Femur (tissue), 1 donor: ENCODE measurements at places on chromosomes 7 and 10.

DNA sequence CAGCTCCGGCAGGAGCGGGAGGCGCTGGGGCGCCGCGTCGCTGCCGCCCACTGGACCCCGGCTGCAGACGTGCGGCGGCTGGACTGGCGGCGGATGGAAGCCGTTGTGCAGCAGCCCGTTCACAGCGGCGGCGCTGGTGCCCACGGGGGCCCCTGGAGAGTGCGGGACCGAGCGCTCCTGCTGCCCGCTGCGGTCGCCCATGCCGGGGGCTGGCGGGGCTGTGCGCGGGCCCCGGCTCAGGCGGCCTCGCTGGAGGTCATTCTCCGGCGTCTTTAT lies 413 bp downstream of the PANK1 start:
- no peak for DNase-seq

GRCh38 chr7:138613630-138614029 lies 87.5 kb downstream of the SVOPL start:
- no peak for DNase-seq

- no peak for DNase-seq
Measured at GRCh38 chr7:8176370-8177081, 85.4 kb downstream of the ICA1 start.

DNA sequence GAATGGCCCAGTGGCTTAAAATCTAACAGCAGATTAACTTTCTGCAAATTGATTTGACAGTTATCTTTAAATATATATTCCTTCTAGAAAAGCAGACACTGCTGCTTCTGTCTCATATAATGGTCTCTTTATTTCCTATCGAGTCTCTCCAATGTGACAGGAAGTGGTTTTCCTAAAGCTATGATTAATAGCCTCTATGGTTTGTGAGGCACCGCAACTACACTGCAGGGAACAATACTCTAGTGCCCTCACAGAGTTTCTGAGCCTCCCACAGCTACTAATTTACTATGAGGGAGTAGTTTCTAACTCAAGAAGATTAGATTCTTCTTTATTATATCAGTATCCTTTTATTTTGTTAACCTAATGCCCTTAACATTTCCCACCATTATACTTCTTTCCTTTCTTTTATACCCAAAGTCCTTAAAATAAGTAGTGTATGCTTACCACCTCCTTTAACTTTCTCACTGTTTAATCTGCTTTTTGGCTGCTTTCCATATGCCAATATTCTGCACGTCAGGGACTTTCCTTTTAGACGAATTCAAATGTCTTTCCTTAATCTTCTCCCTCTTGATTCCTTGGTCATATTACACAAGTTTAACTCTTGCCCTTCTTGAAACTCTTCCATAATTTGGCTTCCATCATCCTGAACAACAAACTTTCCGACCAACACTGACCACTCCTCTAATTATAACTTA lies 23.8 kb upstream of the AHR start:
- DNase-seq = no peak

DNA sequence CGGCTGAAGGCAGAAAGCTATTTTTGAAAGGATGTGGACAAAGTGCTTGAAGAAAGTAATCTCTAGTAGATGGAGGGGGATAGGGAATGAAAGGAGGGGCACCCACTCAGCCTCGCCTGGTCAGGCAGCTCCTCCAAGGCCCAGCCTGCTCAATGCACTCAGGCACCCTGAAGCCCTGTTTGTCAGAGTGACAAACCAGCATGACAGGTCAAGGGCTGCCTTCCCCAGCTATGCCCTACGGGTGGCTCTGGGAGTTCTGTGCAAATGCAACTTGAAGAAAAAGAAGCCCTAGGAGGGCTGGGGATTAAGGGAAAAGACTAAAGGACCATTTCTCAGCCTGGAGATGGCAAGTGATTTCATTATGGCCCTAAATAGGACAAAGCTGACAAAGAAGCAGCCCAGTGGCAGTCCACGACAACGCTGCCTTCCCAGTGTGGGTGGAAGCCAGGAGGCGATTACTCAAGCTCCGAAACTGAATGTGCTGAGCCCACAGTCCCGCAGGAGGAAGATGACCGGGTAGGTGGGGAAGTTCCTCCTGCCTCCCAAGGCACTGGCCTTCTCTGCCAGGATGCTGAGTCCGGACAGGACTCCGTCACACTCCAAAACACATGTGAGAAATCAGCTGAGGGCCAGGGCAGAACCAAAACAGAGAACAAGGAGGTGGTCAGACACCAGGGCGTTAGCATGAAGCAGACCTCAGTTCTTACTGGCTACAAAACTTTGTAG lies 16.3 kb downstream of the LIPA start:
- DNase-seq = peak; percentile 40

GRCh38 chr7:64465551-64465950 lies 97.3 kb downstream of the ZNF680 start:
- DNase-seq = no peak

DNA sequence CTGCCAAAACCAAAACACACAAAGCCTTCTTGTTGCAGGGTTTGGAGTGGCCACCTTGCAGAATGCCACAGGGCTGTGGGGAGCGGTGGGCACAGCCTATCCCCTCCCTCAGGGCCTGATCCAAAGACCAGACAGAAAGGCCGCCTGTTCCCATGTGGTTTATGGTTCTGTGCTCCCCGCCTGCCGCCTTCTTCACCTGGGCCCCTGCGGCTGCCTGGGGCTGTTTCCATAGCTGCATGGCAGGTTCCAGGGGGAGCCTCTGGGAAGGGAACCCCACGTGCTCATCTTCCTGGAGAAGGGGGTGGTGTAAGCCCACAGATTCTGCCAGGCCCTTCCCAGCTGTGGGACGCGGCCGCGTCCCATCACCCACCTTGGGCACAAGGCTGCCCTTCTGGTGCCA lies 70.7 kb upstream of the EZH2 start:
- no peak for DNase-seq

DNA sequence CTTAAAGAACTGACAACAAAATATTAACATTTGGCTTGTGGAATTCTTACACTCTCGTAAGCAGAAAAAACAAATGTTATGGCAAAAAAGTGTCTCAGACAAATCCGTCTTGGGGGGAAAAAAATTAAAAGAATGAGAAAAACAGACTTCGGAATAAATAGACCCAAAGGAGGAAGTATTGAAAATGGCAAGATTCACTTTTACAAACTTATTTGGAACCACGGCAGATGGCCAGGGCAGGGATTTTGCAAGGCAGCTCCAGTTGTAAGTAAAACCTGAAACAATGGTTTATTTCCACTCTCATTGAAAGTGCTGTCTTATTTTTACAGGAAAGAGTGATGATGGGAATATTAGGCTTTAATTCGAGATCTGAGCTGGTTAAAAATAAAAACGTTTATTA lies 1.5 kb upstream of the ZNF438 start:
- peak; percentile 57 for DNase-seq

DNA sequence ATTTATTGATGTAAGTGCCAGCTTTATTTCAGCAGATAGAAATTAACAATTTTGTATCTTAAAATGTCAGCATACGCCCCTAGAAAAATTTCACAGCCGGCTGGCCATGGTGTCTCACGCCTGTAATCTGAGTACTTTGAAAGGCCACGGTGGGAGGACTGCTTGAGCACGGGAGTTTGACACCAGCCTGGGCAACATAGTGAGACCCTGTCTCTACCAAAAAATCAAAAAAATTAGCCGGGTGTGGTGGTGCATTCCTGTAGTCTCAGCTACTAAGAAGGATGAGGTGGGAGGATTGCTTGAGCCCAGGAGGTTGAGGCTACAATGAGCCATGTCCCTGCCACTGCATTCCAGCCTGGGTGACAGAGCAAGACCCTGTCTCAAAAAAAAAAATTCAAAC lies 14.1 kb downstream of the GTF2I start:
- DNase-seq = no peak

- DNase-seq = no peak
Measured at GRCh38 chr10:76302961-76303630, 871.7 kb downstream of the LRMDA start.

GRCh38 chr7:5567790-5568189 lies 144.2 kb upstream of the TNRC18 start:
- no peak for DNase-seq

DNA sequence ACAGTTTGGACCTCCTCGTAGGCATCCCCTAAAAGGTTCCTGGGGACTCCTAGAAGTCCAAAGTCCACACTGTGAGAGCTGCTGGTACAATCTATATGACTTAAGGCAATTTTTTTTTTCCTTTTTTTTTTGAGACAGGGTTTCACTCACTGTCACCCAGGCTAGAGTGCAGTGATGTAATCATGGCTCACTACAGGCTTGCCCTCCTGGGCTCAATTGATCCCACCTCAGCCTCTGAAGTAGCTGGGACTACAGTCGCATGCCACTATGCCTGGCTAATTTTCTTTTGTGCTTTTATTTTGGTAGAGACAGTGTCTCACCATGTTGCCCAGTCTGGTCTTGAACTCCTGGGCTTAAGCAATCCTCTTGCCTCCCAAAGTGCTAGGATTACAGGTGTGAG lies 4.6 kb upstream of the SPOCK2 start:
- DNase-seq = no peak

DNA sequence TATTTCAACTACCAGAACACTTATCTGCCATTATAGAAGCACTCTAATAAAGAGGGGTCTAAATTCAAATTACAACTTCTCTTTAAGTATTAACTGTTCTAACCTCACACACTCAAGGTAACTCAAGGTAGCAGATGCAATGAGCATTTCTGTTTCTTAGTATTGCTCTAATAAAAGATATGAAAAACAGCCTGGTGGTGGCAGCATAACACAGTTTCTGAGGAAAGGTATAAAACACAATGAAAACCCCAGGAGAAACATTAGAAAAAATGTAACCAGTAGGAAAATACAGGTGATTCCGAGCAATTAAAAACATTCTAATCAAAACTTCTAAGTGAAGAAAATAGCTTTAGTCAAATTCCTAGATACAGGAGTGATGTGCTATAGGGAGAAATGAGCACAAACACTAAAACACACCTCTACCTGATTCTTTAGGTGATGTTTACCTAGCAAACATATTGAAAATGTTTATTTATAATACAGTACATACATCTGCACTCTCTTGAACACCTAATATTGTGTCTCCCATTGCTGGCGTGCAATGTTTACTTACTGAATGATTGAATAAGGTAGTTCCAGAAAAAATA lies 3.5 kb downstream of the MKRN1 start:
- no peak for DNase-seq

DNA sequence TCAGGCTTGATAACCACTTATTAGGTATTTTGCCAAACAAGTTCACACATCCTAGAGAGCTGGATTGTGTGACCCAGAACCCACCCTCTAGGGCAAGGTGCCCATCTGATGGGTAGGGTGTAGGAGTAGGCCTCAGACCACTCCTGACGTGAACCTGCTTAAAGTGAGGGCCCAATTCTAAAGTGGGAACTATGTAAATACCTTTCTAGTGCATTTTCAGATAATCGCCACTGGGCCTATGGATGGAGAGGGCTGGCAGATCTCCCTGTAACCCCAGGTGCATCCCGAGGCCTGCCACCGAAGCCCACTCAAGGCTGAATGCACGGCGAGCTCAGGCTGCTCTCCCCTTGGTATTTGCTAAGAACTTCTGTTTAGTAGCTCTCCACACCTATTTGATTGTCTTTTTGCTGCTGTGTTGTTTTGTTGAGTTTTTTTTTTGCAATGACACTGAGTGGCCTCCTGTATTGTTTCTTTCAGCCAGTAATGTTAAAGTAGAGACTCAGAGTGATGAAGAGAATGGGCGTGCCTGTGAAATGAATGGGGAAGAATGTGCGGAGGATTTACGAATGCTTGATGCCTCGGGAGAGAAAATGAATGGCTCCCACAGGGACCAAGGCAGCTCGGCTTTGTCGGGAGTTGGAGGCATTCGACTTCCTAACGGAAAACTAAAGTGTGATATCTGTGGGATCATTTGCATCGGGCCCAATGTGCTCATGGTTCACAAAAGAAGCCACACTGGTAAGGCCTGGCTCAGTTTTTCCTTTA lies 71.7 kb downstream of the IKZF1 start:
- DNase-seq = no peak

GRCh38 chr7:123242467-123243092 lies 42.8 kb upstream of the SLC13A1 start:
- no peak for DNase-seq

GRCh38 chr7:150413640-150414081 lies 34.5 kb downstream of the ZNF775 start:
- no peak for DNase-seq

GRCh38 chr10:124588736-124589490 lies 127.3 kb downstream of the LHPP start:
- peak; percentile 83 for DNase-seq

DNA sequence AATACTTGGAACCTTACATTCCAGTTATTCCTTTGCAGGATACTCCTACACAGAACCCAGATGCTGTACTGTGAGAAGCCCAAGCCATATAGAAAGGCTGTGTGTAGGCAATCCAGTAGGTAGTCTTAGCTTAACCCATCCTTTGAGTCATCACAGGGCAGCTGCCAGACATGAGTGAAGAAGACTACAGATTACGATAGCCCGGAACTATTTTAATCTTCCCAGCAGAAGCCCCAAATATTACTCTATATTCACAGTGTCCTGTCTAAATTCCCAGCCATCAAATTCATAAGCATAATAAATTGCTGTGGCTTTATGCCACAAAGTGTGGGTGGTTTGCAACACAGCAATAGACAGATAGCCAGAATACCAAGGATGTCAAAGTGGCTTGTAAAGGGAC lies 474.1 kb upstream of the STEAP1 start:
- DNase-seq = no peak

DNA sequence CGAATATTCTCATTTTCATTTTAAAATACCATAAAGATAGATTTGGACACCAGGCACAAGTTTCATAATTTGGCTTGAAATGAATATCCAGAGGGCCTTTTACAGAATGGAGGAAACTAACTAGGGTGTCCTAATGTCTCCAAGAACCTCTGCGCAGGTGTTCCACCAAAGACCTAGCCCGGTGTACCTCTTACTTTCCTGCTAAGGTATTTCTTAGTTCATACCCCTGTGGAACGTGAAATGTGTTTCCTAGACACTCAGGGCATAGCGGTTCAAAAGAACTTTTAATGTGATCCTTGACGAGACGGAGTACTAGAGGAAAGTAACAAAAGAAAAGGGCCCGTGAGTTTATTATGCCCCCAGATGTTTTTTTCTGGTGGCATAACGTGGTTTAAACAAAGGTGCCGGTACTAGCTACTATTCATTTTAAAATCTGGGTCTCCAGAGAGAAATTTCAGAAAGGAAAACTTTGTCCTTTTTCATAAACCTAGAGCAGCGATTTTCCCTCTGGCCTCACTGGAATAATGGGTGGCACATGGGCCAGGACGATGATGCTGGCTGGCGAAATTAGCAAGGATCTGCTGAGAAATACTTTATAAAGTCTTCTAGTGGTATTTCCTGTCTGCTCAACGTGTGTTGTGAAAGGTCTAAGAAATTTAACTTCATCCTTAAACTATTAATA lies 1.4 kb downstream of the APBB1IP start:
- no peak for DNase-seq

DNA sequence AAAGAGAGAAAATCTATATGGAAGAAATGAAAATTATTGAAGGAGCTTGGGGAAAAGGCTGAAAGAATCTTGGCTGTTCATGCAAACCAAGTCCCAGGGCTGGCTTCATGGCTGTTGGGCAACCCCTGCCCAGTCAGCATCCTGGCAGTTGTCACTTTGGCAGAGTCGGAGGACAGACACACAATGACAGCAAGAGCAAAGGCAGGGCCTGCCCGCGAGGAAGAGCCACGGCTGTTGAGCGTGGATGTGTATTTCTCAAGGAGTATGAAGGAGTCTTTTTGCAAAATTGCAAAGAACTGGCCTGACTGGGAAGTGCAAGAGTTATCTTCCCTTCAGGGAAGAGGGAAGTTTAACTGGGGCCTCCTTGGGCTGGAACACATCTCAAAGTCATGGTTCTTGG lies 11.7 kb downstream of the PTPRE start:
- DNase-seq = no peak
